Endothelial cell of umbilical vein (primary cell): ENCODE measurements at places on chromosomes 6 and 20. TPM values are rescaled to one million over a fixed set of nuclear protein-coding genes. Genes with fewer than 3 reads are reported as not detected.
A peak's percentile ranks its signal among the peaks of the same experiment; 100 is the strongest.

CTCFL gene
- not detected in 2 replicates for total RNA-seq

SLC35B3 gene
- total RNA-seq = 16.8 and 21.5 TPM in 2 replicates

THEMIS gene
- not detected in 2 replicates for total RNA-seq

BMP6 gene
- total RNA-seq = 221 and 234 TPM in 2 replicates

EYA4 gene
- total RNA-seq = not detected in 2 replicates

DNA sequence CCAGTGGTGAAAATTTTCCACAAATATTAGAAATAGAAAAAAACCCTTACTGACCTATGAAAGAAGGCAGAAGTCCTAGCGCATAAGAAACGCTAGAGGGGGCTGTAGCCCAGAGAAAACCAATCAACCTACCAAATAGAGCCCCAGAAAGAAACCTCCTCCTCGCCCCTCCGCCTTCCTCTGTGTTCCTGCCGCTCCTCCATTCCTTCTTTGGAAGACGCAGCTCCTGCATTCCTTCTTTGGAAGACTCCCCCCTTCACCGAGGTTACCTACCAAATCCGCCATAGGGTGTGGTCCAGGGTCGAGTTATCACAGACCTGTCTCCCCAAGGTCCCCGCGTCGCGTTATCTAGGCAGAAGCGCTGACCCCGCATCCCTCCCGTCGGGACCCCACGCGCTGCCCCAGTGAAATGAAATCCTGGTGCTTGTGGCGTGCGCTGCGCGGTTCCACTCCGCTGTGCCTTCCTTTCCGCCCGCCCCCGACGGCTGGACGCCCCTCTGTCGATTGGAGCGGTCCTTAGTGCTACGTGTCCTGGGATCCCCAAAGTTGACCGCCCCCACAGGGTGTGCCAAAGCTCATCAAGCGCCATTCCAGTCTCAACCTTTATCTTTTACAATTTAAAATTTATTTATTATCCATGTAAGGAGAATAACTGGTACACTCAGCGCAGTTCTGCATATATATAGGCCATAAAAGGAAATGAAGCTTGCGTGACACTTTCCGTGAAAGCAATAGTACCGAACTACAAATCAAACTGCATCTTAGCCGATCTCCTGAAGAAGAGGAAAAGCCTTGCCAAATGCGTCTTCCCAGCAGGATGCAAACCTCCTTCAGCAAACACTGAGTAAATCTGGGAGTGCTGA is 13.0 kb downstream of the RPP21 start:
- DNase-seq = peak; percentile 71

GRCh38 chr6:113048741-113049140 is 701.6 kb downstream of the RFPL4B start:
- DNase-seq = peak; percentile 57

- no peak for DNase-seq
Observed at GRCh38 chr20:10157549-10157948, 61.1 kb upstream of the SNAP25 start.

DNA sequence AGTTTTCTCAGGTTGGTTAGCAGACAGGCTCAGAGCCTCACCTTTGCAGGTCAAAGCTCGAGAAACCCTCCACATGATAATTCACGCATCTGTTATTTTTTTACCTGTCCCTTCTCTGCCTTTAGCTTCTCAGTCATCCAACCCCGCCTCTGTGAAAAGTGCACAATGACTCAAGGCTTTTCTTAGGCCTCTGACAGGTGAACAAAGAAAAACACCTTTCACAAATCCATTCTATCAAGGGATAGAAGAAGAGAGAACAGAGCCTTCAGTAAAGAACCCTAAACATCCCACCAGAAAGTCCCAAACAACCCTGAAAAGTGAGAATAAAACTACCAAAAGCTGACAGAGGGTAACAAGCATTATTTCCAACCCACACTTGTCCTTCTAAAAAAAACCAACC is 178.2 kb downstream of the GJA10 start:
- DNase-seq = no peak

DNA sequence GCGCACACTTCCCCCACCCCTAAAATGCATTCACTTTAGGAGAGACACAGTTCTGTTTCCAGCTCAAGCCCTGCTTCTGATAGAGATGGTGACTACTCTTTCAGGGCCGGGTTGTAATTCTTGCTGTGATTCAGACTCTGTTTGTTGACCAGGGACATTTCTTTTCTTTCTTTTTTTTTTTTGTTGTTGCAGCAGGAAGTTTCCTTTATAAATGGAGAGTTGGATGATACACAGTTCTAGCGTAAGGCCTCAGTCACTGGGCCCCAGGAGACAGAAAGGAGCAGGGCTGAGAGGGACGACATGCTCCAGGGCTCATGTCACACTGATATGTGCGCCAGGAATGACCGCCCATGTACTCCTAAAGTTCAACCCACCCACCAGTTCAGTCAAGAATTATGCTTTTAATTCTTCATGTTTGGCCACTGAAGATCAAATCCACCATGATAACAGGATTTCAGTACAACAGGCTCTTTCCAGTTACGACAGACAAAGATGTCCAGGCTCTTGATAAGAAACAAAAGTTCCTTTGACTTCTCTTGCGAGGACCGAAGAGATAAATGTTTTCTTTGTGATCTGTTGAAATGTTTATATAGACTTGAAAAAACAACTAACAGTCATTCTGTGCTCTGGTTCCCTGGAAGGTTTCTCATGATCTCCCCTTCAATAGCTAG is 142.5 kb downstream of the CD164 start:
- DNase-seq = no peak

DNA sequence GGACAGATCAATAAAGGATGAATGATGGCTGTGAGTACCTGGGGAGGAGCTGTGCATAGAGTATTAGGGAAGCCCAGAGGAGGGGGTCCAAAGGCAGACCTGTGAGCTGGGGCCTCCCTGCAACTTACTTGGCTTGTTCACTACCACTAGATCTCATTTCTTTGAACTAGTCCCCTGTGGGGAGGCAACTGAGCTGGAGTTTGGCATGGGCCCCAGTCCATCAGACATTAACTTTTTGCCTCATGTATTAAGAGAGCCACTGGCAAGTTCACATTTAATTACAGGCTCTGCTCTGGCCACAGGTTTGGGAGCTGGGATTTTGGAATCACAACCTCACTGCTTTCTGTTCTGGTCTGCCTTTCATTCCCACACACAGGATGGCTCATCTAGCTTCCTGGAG is 254.1 kb downstream of the PRL start:
- DNase-seq = no peak

DNA sequence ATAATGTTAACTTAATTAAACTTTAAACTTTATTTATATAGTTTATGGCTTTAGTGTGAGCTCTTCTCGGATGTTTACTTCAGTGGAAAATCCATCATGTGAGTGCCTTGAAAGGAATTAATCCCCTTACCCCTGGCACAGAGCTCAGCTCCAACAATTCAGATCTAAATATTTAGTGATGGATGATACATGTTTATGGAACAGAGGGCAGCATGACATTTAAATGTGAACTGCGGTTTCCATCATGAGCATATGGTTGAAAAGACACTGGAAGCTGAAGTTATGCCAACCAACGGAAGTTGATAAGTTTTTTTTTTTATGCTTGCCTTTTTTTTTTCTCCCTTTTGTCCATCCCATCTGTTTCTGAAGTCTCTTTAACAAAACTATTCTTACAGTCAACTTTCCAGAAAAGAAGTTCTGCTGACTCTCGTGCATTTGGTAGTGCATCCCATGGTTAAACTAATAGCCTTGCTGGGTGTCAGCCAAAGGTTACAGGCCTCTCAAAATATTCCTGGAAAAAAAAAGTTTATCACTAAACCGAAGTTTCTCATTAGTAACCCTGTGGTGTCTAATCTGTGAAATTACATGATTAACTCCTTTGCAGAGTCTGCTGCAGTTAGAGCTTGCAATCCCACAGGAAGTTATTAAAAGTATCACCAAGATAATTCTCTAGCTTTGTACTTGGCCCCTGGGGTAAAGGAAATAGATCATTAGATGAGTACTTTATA is 243.9 kb upstream of the TCF21 start:
- DNase-seq = no peak

DNA sequence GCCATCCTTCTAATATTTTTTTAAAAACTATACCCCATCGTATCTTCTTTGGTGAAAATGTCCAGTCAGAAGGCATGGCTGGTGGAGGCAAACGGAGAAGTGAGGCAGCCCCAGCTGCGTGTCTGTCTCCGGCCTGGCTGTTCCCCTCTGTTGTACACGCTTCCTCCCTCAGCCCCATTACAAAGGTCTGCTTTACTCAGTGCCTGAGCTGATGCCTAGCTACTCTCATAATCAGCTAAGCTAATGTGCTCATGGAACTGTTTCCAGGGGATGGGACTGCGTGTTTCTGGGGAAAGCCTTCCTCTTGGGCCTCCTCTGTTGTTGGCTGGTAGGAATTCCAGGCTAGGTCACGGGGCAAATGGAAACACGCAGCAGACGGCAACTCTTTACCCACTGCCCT is 67.3 kb downstream of the PPP1R3G start:
- no peak for DNase-seq
